ENCODE measurements at places on chromosomes 13 and 19.

DNA sequence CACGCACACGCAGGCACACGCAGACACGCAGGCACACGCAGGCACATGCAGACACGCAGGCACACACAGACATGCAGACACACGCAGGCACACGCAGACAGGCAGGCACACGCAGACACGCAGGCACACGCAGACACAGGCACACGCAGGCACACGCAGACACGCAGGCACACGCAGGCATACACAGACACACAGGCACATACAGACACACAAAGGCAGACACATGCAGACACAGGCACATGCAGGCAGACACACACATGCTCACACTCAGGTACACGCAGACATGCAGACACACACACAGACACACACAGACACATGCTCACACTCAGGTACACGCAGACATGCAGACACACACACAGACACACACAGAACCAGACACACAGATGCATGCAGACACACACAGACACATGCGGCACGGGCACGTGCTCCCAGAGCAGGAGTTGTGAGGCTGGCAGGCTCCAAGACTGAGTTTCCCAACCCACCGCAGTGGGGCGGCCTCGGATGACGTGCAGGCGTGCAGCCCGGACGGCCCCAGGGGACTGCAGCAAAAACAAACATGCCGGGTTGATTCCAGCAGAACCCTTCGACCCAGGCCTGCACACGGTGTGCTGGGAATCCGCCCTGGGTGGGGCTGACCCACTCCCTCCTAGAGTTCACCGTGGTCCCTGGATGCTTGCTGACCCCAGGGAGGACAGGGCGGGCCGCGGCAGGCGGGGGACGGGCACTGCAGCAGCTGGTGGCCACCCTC, 100.0 kb downstream of the GADD45B start:
- DNase-seq = no peak

GRCh38 chr13:71866335-71867130, 471 bp downstream of the DACH1 start:
- DNase-seq = no peak

GRCh38 chr19:17966550-17967256, at the start of gene KCNN1:
TSS of gene KCNN1 (plus strand) at chr19:17967107. CDS start at chr19:17973889, 6,782 bp downstream.
- DNase-seq = no peak

DNA sequence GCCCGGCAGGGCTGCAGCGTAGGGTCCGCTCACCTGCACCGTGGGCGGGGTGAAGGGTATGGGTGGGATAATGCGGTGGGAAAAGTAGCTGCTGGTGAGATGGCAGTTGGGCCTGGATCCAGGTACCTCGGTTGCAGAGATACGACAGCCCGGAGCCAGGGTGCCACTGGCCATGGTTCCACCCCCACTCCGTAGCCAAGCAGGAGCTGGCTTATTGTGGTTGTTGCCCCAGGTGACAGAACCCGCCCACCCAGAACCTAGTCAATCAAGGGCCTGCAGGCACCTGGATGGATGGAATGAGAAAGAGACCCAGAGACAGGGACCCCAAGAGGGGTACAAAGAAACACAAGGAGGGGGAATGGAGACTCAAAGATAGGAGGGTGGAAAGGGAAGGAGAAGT, 3.5 kb upstream of the LHB start:
- no peak for DNase-seq

DNA sequence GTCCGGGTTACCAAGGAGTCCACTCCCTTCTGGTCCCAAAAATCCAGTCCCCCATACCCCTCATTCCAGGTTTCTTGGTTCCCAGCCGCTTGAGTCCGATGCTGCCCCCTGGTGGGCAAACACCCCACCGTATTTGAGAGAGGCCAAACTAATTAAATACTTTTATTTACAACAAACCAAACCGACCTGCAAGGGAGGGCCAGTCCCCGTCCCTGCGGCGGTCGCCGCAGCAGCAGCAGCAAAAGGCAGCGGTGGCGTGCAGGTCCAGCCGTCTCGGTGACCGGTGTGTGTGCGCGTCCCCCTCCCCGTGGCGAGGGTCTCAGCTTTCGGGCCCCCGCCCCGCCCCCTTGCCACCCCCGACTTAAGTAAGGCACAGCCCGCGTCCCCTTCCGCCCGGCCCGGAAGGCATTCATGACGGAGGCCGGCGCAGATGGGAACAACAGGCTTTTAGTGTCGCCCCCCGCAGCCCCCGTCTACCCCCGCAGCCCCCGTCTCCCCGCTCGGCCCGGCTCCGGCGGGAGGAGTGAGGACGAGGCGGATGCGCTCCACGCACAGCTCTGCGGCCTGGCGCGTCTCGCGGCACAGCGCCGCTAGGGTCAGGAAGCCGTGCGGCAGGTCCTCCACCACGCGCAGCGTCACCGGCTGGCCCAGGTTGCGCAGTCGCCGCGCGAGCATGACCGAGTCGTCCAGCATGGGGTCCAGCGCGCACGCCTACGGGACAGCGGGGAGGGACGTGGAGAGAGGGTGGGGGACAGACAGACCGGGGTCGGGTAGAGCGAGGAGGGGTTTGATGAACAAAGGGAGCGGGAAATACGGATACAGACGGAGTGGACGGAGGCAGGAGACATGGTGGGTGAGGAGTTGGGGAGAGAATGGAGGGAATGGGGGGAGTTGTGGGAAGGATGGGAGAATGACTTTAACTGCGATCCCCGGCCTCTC, 11.5 kb upstream of the CNFN start:
- DNase-seq = peak; percentile 77

DNA sequence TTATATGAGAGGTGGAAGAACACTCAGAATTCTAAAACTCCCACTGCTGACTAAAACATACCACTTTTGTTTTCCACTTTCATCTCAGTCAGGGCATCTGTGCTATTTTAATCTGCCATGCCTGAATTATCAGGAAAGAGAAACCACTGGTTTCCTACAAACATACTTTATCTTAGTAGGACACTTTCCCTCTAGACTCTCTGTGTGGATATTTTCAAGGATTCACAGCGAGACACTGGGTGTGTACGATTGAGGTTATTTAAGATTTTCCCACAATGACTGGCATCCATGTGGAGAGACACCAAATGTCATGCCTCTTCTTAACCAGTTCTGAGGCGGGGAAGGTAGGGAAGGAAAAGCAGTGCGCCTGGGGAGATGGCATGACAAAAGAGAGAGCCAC, 212.2 kb downstream of the ENOX1 start:
- no peak for DNase-seq

GRCh38 chr13:87669379-87669978, 1.7 kb upstream of the SLITRK5 start:
- no peak for DNase-seq

DNA sequence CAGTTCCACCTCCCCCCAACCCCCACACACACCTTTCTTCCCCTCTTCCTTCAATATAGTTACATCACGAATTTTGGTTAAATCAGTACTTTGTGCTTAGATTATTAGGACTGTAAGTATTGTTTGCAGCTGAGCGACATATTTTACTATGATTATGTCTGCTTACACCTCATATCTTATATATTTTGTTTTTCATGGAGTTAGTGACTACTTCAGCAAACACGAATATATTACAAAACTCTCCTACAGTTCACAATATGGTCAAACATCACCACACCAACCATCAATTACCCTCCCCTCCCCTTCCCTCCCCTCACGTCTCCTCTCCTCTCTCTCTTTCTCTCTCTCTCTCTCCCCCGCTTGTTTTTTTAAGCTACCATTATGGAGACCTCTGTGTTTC, 152.9 kb downstream of the TBC1D4 start:
- no peak for DNase-seq
